ENCODE measurements at places on chromosomes 16 and 17.

GRCh38 chr17:79192503-79193351 lies 118.1 kb downstream of the ENGASE start:
- DNase-seq: peak; percentile 7

- DNase-seq: no peak
These were observed 17.1 kb upstream of the CCR7 start for GRCh38 chr17:40582328-40582901.

GRCh38 chr17:81257533-81257932 lies 18.4 kb downstream of the NDUFAF8 start:
- no peak for DNase-seq

DNA sequence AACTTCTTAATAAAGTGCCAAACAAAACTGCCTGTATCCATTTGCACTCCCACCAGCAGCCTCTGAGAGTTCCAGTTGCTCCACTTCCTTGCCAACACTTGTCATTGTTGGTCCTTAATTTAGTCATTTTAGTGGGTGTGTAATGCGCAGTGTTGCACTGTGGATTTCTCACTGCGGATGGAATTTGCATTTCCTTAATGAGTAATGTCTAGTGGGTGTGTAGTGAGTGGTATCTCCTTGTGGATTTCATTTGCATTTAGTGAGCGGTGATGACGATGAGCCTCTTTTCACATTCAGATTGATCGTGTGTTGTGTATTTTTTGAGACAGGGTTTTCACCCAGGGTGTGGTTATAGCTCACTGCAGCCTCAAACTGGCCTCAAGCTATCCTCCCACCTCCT lies 4.1 kb upstream of the MSLN start:
- no peak for DNase-seq

GRCh38 chr17:66939461-66940114 lies 24.9 kb upstream of the CACNG4 start:
- DNase-seq: no peak

DNA sequence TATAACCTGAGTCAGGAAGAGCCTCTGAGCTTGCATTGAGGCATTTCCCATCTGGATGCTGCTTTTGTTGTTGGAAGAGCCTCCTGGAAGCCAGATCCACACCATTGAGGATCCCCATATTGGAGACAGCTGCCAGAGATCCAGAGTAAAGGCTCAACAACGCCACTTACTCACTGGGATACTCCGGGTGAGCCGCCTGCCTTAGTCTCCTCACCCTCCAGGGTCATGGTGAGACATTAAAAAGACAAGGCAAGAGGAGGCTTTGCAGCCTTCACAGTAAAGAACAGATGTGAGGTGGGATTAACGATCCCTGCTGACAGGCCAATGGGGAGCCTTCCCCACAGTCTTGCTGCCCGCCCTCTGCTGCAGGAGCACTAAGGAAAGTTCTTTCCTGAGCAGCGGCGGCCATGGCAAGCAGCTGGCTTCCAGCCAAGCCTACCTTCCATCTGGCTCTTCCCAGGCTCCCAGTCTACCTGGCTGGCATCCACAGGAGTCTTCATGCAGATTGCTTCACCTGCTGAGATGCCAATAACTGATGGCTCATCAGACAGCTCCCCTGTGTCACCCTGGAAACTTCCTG lies 198.5 kb downstream of the CYLD start:
- no peak for DNase-seq

GRCh38 chr16:84537491-84538151 lies 33.2 kb upstream of the MEAK7 start:
- DNase-seq: no peak

GRCh38 chr17:21029036-21029435 lies 13.8 kb downstream of the USP22 start:
- DNase-seq: peak; percentile 82

DNA sequence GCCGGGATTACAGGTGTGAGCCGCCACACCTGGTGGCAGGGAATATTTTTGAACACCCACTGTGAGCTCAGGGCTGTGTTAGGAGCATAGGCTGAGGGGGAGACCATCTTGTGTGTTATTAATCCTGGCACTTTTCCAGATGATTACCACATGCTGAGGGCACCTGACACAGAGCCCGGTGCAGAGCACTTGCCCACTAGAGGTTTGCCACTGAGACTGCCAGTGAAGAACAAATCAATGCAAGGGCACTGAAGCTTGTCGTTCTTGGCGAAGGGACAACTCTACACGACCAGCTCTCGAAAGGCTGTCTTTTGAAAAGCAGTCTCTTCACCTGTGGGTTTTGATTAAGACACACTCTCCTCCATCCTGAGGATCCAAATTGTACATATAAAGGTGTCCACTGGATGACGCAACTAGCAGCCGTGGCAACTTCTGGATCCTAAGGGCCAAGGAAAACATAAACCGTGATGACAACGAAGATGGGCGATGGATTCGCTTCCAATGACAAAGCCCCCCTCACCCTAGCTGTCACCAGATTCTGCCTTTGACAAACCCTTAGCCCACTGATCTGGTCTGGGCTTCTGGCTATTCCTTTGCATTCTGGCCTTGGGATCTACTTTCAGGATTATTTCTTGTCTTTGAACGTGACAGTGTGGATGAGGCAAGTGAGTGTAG lies 28.7 kb downstream of the WIPI1 start:
- no peak for DNase-seq

DNA sequence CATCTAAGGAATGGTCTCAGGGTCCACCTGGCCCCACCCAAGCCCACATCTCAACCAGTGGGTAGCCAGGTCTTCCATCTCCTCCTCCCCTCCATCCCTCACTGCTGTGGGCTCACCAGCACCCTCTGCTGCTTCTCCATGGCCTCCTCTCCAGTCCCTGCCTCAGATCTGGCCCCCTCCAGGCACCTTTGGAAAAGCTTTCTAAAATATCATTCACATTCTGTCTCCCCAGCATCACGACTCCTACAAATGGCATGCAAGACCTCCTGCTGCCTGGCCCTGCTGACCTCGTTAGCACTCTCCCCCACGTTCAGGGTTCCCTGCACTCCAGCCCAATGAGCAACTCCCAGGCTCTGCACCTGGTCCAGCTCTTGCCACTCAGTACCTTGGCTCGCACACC lies 13.7 kb downstream of the GLP2R start:
- peak; percentile 22 for DNase-seq

DNA sequence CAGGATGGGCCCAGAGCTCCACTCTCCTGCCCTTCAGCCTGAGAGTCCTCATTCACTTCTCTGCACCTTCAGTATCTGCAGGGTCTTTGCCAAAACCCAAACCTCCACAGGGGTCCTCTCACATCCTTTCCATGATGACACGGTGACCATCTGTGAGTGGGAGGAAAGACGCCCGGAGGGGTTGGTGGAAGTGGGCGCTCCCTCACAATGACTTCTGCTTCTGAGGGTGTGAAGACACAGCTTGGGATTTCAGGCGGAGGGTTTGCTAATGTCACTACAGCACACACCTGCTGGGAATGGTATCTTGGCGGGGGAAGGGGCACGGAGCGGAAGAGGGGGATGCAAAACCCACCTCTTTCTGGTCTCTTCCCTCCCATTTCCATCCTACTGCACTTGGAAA lies 115.1 kb upstream of the SDK2 start:
- no peak for DNase-seq

Data from AG10803 (cell line).